ENCODE measurements at places on chromosomes 16 and 17.
A peak's percentile ranks its signal among the peaks of the same experiment; 100 is the strongest.

DNA sequence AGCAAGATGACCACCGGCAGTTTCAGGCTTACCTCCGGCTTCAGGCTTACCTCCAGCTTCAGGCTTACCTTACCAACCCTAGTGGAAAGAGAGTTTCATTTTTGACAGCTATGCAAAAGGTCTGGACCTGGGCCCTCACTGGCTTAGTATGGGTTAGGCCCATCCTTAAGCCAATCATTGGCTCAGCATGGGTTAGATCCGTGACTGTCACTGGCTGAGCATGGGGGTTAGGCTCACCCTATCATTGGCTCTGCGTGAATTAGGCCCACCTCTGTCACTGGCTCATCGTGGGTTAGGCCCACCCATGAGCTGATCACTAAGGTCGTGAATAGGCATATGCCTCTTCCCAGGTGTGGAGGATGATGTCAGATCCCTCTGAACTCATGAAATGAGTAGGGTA, 8.1 kb downstream of the NDE1 start:
- DNase-seq, result no peak

- DNase-seq, result no peak
Measured at GRCh38 chr17:31158746-31159377, 64.1 kb downstream of the NF1 start.

- DNase-seq, result peak; percentile 75
Measured at GRCh38 chr16:67301080-67301782, 21.9 kb downstream of the PLEKHG4 start.

DNA sequence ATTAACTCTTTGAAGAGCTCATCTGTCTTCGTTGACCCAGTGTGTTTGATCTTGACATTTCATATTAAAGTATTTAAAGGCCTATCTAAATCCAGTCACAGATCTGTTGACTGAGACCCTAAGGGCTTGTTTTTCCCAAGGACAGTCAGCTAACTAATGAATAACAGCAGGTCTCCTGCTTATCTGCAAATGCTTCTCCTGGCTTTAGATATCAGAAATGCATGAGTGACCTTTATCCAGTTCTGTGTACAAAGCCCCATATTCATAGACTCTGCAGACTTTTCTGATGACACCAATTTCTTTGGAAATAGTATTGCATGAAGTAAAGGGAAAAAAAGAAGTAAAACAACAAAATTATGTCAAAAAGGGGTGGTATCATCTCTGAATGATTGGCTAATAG, 70.3 kb downstream of the YPEL2 start:
- no peak for DNase-seq

GRCh38 chr17:12983991-12984884, 33.6 kb downstream of the ELAC2 start:
- peak; percentile 88 for DNase-seq

DNA sequence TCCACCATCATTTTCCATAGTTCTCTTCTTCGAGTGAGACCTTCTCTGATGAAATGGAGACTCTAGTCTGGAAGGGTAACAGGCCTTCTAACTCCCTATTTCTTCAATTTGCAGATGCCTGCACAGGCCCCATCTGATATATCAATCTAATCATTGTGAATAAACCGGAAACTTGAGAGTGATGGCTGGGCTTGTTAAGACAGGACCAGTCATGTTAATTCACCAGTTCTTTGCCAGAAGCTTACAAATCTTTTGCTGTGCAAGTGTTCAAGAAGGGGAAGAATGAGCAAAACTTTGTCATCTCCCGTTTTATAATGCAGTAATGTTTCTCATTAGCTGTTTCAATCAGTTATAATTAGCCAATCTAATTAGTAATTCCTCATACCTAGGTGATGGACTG, 1561.3 kb upstream of the GOT2 start:
- DNase-seq, result no peak

GRCh38 chr17:73503560-73503959, 140.7 kb downstream of the SDK2 start:
- no peak for DNase-seq

GRCh38 chr17:59107306-59107670, 608 bp upstream of the TRIM37 start:
- no peak for DNase-seq

- no peak for DNase-seq
Measured at GRCh38 chr16:53456625-53457024, 22.4 kb downstream of the RBL2 start.

DNA sequence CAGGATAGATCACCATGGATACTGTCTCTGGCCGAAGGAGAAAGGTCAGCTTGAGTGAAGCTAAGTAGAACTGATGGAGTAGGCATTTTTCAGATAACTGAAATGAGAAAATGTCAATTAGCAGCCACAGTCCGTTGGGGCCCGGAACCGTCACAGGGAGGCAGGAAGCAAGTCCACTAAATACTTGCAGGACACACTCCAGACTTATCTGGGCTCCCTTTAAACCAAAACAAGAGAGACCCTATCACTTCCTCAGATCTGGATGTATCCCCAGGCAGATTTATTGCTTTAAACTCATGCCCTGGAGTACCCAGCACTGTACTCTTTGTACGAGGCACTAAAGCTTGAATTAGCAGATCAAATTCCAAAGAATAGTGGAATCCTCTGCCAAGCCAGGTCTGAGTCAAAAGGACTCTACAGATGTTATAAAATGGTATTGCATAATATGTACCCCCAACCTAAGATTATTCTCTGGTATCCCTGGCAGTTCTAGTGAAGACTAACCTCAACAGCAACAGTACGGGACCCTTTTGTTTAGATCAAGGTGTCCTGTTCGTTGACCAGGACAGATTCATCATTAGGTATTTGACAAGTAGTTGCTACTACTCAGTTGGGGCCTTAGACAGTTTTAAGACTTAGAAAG, 8.1 kb downstream of the ZP2 start:
- DNase-seq, result no peak

DNA sequence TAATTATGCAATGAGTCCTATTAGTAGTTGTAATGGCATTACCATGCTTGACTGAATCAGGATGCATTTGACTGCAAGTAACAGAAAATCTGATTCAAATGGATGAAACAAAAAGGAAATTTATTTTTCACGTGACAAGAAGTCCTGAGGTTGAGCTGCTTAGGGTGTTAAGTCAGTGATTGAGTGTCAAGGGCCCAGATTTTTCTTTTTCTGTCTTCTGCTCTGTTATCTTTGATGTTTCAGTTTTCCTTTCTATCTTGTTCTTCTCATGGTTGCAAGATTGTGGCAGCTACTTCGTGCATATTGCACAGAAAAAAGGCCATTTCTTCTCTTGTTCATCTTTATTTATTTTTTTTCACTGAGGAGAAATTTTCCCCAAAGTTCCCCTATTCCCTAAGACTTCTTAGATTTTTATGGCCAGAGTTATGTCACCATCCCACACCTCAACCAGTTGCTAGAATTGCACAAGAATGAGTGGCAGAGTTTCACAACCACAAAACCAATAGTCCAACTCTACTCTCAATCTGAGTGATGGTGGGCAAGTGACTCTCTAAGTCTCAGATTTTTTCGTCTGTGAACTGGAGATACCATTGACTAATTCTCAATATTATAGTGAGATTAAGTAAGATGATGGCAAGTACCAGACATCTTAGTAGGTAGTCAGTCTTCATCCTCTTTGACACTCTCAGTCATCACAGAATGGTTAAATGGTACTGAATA, 15.7 kb upstream of the GPR139 start:
- DNase-seq, result no peak

GRCh38 chr17:67435122-67435521, 58.0 kb downstream of the PITPNC1 start:
- DNase-seq, result no peak

GRCh38 chr16:2529061-2529931, 1.9 kb downstream of the CEMP1 start:
- no peak for DNase-seq

DNA sequence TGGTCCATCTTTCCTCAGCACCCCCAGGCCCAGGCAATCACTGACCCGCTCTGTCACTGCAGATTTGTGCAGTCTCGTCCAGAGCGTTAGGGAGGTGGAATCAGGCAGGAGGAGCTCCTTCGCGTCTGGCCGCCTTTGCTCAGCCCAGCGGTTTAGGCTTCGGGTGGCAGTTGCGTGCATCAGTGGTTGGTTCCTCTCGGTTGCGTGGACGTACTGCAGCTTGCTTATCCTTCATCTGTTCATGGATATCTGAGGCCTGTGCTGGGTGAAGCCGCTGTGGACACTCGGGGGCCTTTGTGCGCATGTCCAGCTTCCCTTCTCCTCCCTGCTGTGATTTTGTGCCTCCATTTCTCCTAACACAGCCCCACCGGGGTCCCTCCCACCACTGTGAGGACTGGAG, 4.7 kb upstream of the P2RX1 start:
- no peak for DNase-seq

GRCh38 chr17:18988546-18989173, 15.9 kb downstream of the FAM83G start:
- no peak for DNase-seq

DNA sequence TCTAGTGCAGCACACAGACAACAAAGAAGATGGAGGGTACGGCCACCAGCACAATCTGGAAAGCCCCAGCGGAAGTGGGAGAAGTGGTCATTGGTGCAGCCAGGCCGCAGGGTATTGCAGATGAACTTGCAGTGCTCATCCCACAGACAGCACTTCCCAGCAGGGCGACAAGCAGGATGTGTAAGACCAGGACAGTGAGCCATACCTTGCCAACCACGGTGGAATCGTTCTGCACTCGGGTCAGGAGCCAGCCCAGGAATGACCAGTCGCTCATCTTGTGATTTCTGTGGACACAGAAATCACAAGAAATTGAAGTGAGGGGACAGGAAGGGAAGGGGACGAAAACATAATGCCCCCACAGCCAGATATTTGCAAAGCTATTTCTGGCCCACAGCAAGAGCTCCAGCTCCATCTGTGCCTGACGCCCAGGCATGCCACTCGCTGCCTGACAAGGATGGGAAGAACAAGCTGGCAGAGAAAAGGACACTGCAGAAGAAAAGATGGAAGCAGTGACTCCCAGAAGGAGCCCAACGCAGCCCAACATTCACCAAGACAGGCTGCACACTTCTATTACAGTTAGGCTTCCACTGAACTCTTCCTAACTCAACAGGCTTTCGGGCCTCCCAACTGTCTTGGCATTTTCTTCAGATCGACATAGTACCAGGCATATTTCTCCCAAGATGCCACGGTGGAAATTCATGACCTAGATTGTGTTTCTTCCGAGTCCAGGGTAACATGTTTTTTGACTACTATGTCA, 17.5 kb upstream of the MYO18A start:
- DNase-seq, result no peak
